ENCODE measurements at places on chromosomes 4 and X.

DNA sequence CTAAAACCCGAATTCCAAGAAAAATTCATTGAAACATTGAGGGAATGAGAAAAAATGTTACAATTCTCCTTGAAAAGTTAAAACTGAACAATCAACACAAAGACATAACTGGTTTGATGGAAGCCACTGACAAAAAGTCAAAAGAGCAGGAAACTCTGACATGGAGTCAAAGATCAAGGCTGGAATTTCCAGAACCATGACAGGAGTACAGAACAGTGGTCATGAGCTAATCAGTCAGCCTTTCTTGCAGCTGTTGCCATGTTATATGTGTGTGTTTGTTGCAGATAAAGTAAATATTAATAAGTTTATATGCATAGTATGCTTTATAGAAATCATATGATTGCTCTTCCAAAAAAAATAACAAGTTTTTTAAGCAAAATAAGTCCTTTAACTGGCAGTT, 184.7 kb upstream of the HCCS start:
- no peak for DNase-seq

DNA sequence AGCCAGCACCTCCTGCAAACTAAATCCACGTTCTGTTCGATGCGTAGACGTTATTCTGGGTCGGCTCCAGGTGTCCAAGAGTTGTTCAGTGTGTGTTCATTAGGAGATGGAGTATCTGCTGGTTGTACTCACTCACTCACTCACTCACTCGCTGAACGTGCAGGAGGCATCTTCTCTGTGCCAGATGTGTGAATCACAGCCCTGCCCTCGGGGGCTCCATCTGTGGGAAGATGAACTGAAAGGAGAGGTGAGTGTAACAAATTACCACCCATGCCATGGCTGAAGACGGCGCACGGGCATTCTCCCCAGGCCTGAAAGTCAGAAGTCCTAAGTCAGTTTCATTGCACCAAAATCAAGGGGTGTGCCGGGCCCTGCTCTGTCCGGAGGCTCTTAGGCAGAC, 16.1 kb downstream of the NSG1 start:
- DNase-seq = no peak

DNA sequence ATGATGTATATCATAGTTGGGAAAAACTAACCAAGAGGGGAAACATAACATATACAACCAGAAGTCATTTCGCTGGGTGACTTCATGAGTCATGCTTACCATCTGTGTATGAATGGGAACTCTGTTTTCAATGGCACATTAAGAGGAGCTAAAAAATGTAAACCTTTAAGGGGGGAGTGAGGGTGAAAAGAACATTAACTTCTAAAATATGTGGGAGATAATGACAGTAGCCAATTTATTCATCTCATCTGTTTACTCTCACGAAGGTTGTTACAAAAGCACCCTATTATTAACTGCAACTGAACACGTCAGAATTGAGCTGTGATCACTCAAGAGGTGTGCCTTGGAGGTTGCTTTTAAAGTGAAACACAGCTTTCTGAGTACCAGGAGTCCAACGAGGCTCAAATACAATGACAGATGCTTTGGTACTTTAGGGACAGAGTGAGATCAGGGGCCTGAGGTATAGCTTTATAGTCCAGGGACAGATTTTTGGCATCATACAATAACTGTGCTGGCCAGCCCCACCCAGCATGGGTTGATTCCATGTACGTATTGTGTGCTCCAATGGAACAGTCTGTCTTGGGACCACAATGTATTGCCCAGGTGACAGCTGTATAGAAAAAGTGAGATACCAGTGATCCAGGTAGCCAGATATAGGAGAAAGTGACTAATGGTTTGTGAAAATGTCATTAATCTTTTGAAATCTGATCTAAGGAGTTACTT, 107.3 kb downstream of the AMMECR1 start:
- DNase-seq = no peak

GRCh38 chrX:73847991-73848390, 285.0 kb downstream of the CHIC1 start:
- no peak for DNase-seq

DNA sequence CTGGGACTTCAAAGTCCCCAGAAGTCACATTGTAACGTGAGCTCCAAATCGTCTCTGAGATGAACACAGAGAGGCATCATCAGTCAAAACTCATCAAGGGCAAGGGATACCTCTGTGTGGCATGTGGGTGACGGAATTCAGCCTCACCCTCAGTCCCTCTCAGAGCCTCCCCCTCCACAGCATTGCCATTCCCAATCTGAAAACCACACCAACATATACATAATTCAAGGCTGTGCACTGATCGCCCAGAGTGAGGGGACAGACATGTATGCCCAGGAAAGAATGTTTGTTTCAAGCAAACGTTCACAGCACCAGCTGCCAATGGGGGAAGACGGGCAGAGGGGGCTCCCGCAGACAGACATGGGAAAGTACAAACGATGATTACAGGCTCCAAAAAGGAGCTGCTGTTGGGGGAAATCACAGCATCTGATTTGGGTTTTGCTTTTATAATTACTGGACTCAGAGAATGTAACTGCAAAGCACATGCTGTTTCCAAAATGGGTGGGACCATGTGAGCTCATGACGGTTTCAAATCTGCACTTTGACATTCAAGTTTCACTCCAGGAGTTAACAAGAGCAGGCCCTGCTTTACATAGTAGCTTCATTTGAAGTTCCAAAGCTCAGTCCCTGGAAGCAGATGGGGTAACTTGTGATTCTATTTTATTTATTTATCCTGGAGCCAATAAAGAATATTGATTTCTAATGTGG, 88.3 kb downstream of the CLCN4 start:
- DNase-seq = no peak

DNA sequence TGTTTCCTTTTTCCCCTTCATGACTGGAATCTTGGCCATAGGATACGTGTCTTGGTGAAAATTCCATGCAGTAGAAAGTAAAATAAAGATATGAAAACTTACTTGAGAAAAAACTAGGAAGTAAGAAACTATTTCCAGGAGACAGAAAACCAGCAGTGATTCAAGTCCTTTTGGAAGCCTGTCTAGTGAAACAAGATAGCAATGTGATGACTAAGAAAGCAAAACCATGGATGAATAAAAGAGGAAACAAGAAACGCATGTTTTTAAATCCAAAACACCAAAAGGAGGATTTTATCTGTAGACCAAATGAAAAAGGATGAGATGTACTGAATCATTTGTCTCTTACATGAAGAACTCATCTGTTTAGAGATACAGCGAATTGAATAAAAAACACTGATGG, 1430.0 kb downstream of the ARAP2 start:
- DNase-seq = no peak

- DNase-seq = no peak
Observed at GRCh38 chr4:80841587-80842281, 188.8 kb upstream of the BMP3 start.

DNA sequence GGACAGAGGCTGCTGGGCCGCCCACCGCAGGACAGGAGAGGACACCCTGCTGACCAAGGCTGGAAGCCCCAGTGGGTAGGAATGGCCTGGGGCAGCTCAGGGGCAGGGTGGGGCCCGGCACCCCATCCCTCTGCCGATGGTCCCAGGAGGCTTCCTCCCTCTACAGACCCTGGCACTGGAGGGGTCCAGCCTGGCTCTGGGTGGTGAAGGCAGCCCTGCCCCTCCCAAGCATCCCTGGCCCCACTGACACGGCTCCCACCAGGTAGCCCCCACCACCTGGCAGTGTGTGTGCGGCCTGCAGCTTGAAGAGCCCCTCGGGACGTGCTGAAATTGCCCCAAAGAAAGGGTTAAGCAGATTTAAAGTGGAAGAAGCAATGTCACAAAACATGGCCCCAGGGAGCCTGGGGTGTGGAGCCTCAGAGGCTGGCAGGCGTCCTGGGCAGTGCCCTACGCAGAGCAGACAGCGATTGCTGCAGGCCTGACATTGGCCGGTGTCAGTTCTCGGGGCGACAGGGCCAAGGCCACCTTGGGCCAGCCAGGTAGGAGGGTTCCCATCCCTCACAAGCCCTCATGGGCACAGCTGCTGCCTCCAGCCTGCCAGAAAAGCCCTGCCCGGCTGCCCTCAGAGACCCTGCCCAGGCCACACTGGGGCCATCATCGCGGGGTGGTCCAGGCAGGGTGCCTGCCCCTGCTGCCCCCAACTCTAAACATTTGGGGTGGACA, 80.5 kb downstream of the FAM53A start:
- no peak for DNase-seq

DNA sequence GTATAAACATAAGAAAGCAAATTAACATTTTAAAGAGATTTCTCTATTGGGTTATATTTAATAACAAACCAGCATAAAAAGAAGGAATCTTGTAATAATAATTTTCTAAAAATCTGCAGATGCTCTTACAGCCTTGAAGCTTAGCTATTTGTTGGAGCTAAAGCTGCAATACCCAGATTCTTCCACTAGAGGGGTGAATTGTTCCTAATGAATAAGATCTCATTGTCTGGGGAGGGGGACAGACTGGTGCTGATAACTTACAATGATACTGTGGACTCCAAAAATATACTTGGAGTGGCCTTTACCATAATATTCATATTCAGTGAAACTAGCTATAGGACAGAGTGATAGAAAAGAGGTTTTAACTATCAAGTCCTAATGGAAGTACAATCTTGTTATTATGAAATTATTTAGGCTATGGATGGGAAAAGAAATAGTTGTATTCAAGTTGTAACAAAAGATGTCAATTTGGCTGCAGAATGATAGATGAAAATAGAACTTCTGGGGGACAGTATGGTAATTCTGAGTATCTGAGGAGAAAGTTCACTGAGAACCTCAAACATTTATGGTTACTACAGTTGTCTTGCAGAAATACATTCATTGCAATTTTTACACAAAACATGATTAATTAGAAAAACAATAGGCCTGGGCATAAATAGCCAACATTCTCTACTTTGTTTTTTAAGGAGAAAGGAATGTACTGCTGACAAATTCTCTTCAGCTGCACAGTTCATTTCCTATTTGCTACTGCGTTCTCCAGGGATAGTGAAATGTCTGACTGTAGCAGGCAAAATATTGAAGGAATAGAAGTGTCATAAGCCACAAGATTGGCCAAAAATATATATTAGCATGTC, 443.3 kb downstream of the GBA3 start:
- DNase-seq = peak; percentile 12

GRCh38 chr4:118683513-118683912, 1.7 kb upstream of the METTL14 start:
- peak; percentile 30 for DNase-seq

DNA sequence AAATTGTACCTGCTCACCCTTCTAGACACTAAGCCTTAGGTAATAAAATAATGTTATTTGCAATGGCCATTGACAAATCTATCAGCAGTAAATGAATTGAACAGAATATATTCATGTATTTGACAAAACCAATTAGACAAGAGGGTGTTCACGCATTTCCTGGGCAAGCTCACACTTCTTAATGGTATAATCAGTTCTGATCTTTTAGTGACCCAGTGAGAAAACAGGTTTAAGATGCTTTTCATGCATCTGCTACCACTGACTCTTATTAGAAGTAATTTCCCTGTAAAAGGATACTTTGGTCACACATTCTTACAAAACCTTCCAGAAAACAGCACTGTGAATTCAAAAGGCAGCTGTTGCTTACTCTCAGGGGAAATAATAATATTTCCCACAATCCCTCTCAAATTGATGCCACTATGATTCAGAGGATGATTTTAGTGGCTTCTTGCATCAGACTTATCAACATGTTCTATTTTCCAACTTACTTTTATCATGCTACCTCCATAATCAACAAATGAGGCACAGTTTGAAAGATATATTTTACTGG, 313.9 kb upstream of the NWD2 start:
- DNase-seq = no peak

DNA sequence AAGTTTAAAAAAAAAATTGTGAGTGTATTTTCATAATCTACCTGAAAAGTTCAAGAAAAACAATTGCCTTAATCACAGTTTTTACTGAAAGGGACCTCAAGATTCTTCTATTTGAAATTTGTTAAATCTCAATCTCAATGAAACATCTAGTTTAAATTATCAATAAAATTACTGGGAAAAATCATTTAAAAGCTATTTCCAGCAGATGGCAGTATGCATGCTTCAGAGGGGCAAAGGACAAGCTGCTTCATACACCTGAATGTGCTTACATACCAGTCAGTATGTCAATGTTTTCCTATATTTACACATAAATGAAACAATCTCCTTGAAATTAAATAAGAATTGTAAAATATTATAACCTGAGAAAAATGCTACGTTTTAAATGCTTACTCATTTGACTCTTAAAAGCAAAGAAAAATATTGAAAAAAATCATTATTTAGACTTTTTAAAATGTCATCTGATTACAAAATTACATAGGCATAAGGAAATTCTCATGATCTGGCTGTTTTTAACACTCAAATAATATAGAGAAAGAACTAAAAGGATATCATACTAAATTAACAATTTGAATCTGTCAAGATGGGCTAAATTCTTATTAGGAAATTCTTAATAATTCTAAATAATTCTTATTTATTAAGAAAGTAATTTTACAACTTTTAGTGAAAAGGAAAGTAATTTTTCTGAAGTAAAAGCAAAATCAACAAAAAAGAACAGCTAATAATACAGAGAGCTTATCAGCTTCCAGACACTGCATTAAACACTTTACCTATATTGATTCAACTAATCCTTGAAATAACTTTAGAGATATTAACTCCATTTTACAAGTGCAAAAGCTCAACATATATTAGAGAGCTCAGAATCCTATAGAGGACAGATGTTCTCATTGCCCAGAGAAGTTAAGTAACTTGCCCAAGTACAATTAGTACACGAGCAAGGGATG, 242.1 kb downstream of the ADAMTS3 start:
- peak; percentile 36 for DNase-seq

DNA sequence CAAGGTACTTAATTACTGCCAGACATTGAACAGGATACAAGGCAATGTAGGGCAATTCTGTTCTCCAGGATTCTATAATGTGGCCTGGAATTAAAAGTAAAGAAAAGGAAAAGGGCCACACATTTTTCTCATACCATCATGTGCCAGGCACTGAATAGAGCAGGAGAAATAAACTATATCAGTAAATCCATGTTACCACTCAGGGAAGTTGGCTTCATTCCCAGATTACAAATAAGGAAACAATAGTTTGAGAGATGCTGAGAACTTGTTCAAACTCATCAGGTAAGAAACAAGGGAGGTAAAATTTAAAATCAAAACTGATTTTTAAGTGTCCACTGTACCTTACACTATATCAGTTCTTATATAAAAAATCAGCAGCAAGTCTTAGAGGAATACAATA, 645.0 kb upstream of the ATOH1 start:
- DNase-seq = no peak

DNA sequence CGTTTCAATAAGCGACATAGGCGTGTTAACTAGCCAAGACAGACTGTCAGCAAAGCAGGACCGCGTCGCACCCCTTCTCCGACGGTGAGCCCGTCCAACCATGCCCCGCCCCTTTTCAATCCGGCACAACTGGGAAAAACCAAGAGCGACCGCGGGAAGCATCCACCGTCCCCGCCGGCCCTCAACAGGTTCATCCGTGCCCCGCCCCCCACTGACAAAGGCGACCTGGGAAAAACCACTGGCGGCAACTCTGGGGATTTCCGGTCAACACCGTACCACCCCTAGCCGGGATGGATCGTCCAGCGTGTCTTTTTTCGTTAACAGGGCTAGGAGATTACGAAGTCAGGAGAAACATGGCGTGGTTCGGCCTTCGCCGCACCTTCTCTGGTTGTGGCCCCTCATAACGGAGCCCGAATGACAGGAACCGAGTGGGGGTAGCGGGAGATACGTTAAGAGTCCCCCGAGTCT, 377 bp downstream of the TIMM17B start:
- peak; percentile 68 for DNase-seq

GRCh38 chr4:138961129-138961528, 54.5 kb upstream of the NOCT start:
- DNase-seq = no peak

Measured in HEK293T (cell line).